Stimulated activated CD4-positive, alpha-beta T cell treated with anti-CD3 and anti-CD28 coated beads, Interleukin-4, amount 100 ng/mL, for 48 hours (primary cell): ENCODE measurements at places on chromosomes 3 and 15.

DNA sequence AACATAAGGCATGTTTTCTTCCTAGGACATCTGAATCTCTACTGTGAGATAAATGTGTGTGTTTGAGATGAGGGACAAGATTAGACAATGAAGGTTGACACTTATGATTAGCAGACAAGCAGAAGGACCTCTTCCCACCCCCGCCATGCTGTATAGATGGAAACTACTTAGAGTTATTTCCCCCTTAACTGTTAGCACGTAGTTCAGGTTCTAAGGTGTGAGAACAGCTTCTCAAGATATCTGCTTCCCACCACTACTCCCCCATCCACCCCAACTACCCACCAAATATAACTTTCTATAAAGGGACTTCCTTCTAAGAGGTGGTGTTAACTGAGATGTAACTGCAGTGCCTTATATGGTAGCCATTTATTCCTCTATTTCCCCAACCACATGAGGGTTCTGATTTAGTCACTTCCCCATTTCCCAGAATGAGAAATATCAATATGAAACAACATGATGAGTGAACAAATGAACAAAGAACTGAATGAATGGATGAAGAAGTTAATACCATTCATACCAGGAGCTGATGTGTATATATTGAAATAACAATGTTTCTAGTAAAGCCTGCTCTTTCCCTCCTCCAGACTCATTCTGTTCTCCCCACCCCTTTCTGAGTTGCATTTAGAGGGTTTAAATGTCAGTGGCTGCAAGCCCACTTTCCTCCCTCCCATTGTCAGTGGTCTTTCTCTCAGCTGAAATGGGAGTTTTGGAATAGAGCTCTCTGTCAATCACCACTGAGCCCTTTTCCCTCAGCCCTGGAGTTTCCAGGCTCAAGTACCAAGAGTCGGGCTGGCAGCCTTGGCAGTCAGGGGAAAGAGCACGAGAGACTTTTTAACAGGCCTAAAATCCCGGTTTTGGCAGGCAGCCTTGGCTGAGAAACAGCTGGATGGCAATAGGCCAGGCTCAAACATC is 7.7 kb upstream of the RFTN1 start:
- no peak for DNase-seq

DNA sequence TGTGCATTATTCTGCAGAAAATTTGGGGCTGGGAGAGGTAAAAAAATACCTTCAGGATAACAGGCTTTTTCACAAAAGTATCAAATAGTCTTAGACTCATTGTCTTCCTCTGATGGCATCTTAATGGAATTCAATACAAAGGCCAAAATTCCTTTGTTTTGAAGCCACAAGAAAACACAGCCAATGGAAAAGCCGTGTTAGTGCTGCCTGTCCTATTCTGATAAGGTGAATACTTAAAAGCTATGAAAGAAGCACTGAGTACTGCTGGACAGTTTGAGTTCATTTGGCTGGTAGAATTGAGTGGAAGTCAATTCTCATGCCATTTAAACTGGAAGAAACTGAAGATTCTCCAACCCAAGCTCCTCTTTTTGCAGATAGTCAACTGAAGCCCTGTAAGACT is 395.3 kb upstream of the TPRG1 start:
- DNase-seq = no peak

DNA sequence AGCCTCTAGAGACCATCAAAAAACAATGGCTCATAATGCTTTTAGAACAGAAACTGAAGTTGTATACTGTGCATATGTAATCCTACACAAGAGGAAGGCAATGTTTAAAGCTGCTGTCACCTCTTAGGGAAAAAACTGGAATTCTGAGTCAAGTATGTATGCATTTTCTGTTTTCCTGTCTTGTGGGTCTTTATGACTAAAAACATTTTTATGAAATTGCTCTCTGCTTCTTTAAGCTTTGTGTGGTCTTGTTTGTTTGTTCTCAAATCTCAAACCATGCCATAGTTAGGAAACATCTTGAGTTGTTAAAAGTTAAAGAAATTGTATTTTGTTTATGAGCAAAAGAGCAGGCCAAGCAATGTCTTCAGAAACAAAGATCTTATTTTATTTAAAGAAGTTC is 80.9 kb upstream of the SOX2 start:
- no peak for DNase-seq

GRCh38 chr15:48985516-48985915 is 21.8 kb upstream of the SHC4 start:
- no peak for DNase-seq

DNA sequence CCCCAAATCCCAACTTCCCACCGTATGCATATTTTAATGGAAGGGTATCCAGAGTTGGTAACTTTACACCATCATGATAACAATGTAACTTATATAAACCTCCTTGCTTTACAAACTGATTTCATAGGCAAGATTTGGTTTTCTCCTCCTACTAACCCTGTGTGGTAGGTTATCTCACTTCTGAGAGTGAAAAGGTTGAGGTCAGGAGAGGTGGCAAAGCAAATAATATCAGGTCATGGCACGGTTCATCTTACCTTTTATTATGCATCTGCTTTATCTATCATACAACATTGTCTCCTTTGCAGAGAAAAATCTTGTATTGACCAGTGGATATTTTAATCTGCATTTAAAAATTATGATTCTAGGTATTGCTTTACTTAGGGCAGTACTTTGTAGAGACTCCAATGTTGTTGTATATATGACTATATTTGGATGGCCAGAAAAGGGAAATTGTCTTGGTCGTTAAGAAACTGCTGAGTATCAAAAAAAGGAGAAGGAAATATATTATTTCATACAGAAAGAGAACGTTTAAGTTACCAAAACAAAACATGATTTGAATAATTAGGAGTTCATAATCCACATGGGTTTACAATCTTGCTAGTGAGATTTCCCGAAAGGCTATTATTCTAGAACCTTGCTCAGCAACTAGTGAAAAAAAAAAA is 30.4 kb downstream of the NFKBIZ start:
- no peak for DNase-seq

- DNase-seq = no peak
Observed at GRCh38 chr3:29374226-29374625, 93.4 kb downstream of the RBMS3 start.

DNA sequence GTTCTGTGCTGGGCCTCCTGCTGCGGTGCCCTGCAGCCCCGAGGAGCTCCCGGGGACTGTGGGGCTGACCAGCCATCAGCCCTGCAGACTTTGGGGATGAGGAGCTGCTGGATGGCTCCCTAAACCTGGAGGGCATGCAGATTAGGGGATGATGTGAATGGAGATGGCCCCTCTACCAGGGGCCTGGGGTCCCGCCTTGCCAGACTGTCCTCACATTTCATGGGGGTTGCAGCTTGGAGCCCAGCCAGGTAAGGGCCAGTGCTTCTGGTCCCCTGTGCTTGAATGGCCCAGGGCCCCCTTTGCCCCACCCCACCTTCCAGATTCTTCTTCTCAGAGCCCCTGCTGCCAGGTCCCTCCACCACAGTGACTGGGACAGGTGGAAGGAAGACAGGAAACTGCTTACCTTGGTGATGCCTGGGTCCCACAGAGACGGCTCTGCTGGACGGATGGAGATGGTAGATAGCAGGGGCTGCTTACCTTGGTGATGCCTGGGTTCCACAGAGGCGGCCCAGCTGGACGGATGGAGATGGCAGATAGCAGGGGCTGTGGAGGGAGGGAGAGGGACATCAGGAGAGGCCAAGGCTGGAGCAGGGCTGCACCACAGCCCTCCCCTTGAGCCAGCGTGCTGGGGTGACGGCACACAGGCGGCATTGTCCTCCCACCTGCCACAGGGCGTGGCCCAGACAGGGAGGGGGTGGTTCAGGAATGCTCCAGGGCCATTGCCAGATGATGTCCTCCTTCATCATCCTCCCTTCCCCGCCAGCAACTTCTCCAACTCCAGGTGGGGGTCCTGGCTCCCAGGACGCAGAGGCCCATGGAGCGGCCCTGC is at the start of gene SPTBN5:
Gene SPTBN5 (minus strand): TSS at position 632 of the 829 bp plus-strand sequence. CDS start 556 bp downstream, at position 76.
- no peak for DNase-seq

DNA sequence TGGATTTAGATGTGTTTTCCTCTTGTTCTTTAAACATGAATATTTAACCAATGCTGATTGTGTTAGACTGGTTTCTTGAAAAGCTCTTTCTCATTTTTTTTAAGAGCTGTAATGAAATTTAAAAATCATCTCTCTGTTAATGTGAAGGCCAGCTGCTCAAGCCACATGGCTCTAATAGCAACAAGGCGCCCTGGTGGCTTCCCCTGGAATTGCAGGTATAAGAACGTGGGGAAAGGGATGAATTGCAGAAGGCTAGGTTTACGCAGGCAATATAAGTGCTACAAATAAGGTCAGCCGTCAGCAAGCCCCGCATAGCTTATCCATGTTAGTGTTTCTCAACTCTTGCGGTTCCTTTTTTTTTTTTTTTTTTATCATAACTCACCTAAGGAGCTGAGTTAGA is 108.5 kb downstream of the SAMMSON start:
- peak; percentile 12 for DNase-seq

- no peak for DNase-seq
Observed at GRCh38 chr3:194871864-194872668, 186.4 kb downstream of the FAM43A start.

GRCh38 chr3:139636511-139636910 is 41.3 kb downstream of the NMNAT3 start:
- DNase-seq = no peak

- DNase-seq = no peak
Observed at GRCh38 chr3:107676469-107677309, 153.9 kb downstream of the BBX start.

DNA sequence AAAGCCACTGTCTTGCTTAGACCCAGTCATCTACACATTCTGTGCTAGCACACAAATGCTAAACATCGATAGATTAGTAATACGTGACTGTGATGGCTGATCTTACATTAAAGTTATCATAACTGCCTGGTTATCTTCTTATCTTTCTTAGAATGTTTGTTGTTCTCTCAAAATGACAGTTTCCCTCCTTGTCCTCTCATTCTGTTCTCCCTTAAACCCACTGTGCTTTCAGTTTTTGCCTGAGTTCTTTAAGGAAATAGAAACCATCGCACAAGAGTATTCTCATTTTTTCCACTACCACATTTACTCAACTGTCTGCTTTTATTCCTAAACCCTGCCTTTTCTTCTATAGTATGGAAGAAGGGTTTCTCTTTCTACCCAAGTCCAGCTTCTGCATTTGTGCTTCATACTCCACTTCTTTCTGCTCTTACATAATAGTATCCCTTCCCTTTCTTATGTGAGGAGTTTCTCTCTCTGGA is 17.1 kb downstream of the STX19 start:
- DNase-seq = no peak

DNA sequence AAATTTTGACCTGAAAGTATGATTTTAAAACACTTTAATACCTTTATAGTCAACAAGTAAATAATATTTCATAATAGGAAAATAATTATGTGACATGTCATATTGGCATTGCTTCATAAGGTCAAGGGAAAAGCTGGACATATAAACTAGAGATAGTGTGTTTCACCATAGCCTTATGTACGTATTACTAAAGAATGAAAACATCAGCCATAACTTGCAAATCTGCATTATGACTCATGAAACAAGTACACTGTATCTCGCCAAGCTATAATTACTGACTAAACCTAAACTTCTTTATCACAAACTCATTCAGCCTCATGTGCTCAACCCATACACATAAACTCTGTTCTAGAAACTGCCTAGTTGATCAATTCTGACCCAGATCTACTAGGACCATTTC is 950.1 kb downstream of the FHIT start:
- no peak for DNase-seq

DNA sequence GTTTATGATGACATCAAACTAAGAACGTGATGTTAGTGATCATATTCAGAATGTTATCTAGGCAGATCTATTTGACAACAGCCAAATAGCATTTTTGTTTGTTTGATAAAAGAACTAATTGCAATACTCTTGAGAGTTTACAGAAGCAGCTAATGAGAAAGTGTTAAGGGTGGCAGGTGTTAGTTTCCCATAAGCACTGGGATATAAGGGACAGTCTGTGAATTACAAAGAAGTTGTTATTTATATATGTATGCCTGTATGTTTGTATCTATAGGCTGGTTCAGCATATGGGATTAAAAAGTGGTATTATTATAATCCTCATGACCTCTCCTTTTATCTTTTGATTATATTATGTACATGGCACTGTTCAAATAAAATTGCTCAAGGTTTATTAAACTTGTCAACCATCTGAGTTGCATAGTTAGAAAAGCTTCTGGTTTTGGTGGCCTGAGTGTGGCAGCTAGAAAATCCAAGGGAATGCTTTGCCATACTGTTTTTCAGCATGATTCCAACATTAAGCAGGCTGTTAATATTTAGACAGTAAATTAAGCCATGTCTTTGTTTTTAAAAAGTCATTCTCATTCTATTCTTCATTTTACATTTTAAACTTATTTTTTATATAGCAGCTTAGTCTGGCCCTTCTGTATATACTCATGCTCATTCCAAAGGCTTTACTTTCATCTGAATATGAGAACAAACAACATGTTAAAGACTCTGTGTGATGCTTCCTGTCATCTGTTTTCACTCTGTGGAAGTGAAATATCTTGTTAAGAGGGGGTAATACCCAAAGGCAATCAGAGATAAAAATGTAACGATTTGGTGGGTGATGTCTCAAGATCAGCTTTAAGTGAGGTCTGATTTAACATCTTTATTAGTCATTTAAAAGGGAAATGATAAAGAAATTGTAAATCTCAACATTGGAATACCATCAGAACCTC is 13.1 kb downstream of the ROBO2 start:
- DNase-seq = no peak

- no peak for DNase-seq
Observed at GRCh38 chr3:136141291-136141785, 54.8 kb downstream of the MSL2 start.

GRCh38 chr3:65953881-65954733 is 84.6 kb downstream of the MAGI1 start:
- DNase-seq = no peak

DNA sequence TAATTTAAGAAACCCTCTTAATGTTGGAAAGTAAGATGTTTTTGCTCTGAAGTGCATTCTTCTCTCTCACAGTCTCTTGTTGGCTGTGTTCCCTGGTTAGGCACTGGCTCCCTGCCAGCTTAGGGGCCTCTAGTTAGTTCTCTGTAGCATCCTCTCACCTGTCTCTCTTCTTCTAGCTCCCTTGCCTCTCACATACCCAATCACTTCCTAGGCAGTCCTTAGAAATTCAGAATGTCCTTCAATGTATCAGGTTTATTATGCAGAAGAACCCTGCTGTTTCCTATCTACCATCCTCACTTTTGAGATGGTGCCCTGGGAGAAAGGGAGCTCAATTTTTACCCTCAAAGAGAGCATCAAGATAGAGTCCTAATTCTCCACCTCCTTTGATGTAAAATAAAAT is 36.2 kb upstream of the CPNE4 start:
- no peak for DNase-seq

DNA sequence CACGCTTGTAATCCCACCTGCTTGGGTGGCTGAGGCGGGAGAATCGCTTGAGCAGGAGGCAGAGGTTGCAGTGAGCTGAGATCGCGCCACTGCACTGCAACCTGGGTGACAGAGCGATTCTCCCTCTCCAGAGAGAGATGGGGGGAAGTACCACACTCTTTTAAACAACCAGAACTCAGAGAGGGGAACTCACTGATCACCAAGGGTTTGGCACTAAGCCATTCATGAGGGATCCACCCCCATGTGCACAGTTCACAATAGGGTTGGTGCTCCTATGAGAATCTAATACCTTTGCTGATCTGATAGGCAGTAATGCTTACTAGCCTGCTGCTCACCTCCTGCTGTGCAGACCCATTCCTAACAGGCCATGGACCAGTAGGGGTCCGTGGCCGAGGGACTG is 51.6 kb downstream of the QTRT2 start:
- DNase-seq = no peak
